ENCODE measurements at places on chromosomes 6 and 20. TPM values are rescaled to one million over a fixed set of nuclear protein-coding genes. Genes with fewer than 3 reads are reported as not detected.

OR12D3 gene
- total RNA-seq: not detected

DDO gene
- not detected for total RNA-seq

TINAG gene
- not detected for total RNA-seq

PRKN gene
- 3.2 TPM for total RNA-seq

LY6G6D gene
- not detected for total RNA-seq

PTK6 gene
- total RNA-seq: not detected

HLA-DRB1 gene
- 0.84 TPM for total RNA-seq

Data from neural crest cell (in vitro differentiated cells).